HS-5 (cell line): ENCODE measurements at places on chromosomes 1 and 21.

GRCh38 chr1:59366346-59366745 lies 69.5 kb downstream of the FGGY start:
- peak; percentile 26 for DNase-seq

GRCh38 chr1:175373786-175374623 lies 181.4 kb upstream of the KIAA0040 start:
- no peak for DNase-seq

- DNase-seq, result no peak
These were observed 30.4 kb downstream of the TRIM11 start for GRCh38 chr1:228376262-228376628.

- DNase-seq, result no peak
These were observed 199.6 kb downstream of the PDE4B start for GRCh38 chr1:65992165-65992821.
